GM04503 (cell line): ENCODE measurements at places on chromosomes 7 and 10.

- no peak for DNase-seq
Observed at GRCh38 chr7:71766016-71766415, 634.1 kb downstream of the GALNT17 start.

DNA sequence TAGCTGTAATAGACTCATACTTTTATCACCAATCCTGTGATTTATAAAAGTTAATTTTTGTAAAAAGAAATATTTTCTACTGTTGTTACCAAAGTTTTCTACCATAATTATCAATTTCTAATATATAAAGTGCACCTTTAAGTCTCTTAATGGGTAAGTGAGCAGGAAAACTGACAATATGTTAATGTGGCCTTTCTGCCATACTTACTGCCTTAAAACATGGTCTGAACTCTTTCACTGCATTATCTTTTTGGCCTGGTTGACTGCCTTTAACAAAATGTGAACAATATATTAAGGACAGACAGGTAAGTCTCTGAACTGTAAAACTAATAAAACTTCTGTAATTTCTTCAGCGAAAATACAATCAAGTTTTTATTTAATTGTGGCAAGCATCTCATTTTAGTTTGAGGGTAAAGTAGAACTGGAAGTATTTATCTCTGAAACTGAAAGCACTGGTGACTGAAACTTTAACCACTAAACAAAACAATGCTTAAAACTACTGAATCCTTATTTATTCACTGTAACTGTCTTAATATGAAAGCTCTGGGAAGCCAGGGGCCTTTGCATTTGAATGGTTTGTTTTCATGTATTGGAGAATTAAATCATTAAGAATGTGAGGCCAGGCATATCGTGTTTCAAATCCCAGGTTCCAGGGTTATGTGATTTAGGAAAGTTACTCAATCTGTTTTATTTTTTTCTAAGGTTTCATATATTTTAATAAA lies 948.8 kb upstream of the POT1 start:
- DNase-seq, result no peak

- no peak for DNase-seq
Observed at GRCh38 chr10:110698782-110699201, 54.7 kb downstream of the RBM20 start.

GRCh38 chr7:77254429-77254828 lies 54.8 kb upstream of the FGL2 start:
- no peak for DNase-seq

DNA sequence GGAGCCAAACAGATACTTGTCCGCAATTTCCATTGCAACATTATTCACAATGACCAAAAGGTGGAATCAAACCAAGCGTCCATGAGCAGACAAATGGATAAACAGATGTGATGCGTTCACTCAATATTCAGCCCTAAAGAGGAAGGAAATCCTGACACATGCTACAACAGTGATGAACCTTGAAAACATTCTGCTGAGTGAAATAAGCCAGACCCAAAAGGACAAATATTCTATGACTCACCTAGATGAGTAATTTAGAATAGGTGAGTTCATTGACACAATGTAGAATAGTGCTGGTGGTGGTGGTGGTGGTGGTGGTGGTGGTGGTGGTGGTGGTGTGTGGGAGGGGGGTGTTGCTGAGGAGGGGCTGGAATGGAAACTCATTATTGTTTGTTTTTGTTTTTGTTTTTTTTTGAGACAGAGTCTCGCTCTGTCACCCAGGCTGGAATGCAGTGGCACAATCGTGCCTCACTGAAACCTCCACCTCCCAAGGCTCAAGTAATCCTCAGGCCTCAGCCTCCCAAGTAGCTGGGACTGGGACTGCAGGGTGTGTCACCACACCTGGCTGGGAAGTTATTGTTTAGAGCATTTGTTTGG lies 28.6 kb downstream of the SMKR1 start:
- peak; percentile 72 for DNase-seq

DNA sequence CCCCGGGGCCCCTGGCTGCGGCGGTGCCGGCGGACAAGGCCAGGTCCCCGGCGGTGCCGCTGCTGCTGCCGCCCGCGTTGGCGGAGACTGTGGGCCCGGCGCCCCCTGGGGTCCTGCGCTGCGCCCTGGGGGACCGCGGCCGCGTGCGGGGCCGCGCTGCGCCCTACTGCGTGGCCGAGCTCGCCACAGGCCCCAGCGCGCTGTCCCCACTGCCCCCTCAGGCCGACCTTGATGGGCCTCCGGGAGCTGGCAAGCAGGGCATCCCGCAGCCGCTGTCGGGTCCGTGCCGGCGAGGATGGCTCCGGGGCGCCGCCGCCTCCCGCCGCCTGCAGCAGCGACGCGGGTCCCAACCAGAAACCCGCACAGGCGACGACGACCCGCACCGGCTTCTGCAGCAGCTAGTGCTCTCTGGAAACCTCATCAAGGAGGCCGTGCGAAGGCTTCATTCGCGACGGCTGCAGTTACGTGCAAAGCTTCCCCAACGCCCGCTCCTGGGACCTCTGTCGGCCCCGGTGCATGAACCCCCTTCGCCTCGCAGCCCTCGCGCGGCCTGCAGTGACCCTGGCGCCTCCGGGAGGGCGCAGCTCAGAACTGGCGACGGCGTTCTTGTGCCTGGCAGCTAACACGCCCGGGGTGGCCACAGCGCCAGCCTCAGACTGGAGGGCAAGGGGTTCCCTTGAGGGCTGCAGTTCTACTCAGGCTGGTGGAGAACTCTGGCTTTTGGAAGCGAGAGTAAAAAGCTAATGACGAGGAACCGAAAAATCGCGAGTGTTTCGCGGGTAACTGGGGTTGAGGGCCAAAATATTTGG lies 804 bp downstream of the FRAT1 start:
- no peak for DNase-seq

DNA sequence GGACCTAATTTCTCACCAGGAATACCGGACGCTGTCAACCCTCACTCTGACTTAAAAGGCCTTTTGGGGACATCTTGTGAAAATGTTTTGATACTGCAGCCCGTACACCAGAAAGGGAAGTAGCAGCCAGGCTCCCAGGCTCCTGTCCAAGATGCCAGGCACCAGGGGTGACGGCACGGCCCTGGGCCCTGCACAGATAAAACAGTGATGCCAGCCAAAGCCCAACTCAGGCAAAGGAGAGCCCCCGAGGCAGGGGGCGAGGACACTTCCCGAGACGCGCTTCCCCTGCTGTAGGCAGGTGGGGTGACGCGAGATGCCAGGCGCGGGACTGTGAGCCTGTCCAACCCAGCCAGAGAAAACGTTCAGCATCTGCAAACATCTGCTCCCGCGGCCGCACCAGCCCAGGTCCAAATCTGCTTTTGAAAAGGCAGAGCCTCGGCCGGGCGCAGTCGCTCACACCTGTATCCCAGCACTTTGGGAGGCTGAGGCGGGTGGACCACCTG lies 15.7 kb downstream of the ZFAND2A start:
- DNase-seq, result no peak

DNA sequence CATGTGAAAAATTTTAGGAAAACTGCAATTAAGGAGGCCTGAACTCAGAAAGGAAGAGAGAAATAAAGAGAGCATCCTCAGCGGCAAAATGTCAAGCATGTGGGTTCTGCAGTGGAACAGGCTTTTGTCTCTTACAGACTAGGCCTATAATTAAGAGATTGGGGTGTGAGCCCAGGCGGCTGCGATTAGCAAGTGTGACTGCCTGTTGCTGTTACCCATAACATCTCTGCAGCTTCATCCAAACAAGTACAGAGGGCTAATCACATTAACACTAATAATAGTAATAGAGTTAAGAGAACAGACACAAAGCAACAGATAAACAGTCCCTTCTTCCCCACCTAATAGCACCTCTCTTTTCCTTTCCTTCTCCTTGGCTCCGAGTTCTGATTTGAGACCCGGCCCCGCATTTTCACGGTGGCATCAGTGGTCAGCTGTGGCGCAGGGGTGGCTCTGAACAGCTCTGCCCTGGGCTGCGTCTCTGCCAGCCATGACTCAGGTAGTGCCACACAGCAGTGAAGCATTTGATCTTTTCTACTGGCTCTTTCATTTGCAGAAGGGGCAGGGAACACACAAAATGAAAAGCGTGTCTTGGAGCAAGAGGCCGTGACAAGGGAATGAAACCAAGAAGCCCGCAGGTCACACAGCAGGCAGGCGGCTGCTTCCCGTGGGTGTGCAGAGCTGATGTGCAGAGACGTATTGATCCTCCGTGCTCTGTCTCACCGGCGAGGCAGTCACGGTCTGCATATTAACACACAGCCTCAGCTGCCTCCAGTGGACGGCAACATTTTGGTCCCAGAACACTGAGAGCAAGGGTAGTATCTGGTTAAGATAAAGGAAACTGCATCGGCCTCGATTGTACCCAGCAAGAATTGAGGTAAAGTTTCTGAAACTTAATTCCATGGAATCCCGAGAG lies 103.1 kb downstream of the KLF6 start:
- no peak for DNase-seq

DNA sequence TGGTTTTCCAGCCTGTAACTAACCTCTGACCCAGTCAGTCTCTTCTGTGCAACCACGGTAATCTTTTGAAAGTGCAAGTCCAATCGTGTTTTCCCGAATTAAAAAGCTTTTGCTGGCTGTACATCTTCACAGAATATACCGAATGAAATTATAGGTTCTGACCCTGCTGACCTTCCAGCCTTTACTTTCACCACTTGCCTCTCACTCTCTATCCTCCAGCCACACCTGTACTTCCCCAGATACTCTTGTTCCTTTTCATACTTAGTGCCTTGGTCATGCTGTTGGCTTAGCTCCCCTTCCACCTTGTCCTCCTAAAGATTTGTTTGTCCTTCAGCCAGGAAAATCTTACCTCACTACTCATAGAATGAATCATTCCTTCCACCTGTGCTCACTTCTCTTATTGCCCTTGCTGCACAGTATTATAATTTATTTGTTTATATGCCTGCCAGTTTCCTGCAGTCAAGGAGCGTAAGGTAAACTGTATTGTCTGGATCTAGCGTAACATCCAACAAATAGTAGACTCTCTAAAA lies 2.3 kb upstream of the PNPLA8 start:
- no peak for DNase-seq

DNA sequence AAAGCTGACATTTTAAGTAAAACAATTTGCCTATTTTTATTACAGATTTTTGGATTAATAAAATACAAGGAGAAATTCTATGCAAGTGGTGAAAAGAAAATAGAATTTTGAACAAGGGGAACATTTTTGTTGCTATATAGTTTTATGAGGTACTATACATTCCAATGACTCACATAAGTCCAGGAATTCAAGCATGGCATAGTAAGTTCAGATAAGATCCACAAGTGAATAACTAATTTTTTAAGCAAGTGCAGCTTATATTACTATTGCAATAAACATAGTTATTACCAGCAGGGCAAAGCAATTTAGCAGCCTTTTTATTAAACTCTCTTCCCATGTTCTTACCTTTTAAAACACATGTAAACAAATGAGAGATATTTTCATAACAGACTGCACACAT lies 1123.5 kb upstream of the LRRN3 start:
- no peak for DNase-seq

DNA sequence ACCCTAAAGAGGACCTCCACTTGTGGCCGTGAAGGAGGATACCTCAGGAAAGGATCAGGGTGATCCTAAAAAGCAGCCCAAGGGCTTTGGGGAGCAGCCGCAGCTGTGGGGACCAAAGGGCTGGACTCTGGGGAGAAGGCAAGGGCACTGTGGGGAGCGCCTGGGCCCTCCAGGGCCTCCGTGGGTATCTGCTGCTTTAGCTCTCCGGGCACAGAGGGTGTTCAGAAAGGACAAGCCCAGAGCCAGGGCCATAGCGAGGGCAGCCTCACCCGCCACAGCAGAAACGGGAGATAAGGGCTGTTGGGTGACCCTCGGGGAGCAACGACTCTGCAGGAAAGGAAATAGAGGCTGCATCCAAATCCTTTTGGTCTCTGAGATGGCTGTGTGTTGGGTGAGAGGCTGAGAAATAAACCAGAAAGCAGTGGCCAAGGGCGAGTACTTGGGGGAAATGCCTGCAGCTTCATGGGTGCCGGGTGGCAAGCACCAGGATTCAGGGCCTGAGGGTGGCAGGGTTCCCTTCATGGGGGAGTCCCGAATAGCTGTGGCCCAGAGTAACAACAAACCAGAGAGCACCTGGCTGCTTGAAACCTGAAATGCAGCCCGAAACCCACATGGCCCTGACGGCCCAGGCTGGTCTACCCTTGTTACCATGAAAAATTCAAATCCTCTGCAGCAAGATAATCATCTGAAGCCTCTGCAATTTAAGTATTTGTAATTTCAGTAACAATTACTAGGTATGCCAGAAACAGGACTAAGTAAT lies 95.2 kb downstream of the VIPR2 start:
- no peak for DNase-seq

DNA sequence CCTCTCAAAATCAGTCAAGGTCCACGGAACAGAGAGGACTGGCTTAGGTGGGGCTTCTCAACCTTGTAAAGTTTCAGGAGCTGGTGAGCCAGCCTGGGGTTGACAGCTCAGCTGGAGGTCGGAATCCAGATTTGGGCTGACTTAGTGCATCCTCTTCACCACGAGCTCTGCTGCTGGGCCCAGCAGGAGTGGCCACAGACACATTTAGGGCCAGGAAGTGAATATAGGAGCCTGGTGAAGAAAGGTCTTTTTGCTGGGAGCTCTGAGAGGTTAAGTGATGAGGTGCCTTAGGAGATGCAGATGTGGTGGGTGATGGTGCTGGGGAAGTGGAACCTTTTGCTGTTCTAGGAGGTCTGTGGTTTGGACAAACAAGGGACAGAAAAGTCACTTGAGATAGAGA lies 39.3 kb upstream of the MMD2 start:
- no peak for DNase-seq

DNA sequence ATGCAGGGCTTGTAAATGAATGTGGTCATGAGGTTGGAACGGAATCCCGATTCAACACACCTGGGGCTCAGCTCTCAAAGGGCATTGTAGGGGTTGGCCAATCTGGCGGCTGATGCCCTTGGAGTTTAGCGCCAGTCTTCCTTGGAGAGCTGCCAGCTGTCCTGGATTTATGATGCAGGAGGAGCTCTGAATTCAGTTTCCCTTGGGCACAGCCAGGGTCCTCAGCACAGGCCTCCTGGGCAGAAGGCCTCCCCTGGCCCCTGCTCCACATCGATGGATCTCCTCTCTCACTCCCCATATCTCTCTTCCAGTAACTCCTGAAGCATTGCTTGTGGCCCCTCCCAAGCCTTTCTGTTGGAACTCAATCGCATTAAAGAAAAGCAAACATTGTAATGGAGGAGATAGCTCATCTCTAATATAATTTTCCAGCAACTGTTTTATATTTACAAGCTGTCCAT lies 985 bp upstream of the CYTH3 start:
- DNase-seq, result no peak

- DNase-seq, result no peak
Observed at GRCh38 chr10:132860532-132860931, 74.6 kb upstream of the NKX6-2 start.

- DNase-seq, result no peak
Observed at GRCh38 chr7:158733775-158734494, 29.3 kb upstream of the NCAPG2 start.

DNA sequence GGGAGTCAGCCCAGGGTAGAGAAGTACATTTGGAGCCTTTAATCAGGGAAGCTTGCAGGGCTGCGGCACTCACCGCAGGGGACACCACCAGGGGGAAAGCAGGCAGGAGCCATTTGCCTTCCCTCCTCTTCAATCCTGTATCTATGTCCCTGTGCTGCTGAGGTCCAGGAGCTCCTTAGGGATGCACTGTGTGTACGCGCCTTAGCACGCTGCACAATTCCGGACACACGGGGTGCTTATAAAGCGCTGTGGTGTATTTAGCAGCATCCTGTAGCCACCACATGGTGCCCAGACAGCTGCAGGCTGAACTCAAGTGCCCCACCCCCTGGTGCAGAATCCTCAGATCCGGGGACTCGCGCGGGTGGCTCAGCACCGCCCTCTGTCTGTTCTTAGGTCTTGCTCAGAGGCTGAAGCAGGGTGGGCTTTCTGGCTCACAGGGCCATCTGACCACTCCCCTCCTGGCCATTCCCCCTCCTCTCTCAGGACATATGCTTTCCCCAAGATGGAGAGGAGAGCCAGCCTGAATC lies 421.4 kb downstream of the SDK1 start:
- DNase-seq, result no peak

GRCh38 chr7:128443831-128444600 lies 11.7 kb upstream of the HILPDA start:
- DNase-seq, result no peak
